ENCODE measurements at places on chromosomes 7 and 10. TPM values are rescaled to one million over a fixed set of nuclear protein-coding genes. Genes with fewer than 3 reads are reported as not detected.

- H3K27me3 ChIP-seq: no peaks in the 10 kb centered on the region
- no peak overlapping the region for H3K27ac ChIP-seq
- no peak for DNase-seq
- H3K4me1 ChIP-seq: no peaks in the 10 kb centered on the region
- H3K4me3 ChIP-seq: no peak overlapping the region
These were observed 24.4 kb downstream of the ASNS start for GRCh38 chr7:97847791-97848190.

DNA sequence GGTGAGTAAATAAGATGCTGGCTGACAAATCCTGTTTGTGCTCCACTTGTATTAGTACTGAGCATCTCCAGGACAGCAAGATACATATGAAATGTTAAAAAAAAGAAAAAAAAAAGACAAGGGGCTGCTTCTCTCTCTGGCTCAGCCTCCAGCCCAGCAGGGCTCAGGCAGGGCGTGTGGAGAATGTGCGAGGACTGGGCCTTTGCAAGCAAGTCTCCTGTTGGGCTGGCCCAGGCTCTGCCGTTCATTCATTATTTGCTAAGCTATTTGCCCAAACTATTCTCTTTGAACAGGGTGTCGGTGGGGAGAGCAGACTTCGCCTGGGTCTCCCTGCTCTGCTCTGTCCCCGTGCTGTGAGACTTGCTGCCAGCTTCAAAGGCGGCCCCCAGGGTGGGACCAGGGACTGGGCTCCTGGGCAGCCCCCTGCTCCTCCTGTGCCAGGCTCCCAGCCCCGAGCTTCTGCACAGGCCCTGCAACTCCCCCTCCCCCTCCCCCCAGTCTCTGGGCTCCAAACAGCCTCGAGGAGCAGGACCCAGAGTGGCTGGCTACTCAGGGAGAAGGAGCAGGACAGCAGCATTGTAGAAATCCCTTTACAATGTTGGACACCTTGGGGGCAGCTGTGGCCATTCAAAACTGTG is 25.6 kb upstream of the MGMT start:
- H3K27ac ChIP-seq: no peak overlapping the region
- H3K27me3 ChIP-seq: no peaks in the 10 kb centered on the region
- H3K36me3 ChIP-seq: no peaks in the 10 kb centered on the region
- no peak overlapping the region for H3K4me3 ChIP-seq
- no peak for DNase-seq
- H3K4me1 ChIP-seq: no peaks in the 10 kb centered on the region

DNA sequence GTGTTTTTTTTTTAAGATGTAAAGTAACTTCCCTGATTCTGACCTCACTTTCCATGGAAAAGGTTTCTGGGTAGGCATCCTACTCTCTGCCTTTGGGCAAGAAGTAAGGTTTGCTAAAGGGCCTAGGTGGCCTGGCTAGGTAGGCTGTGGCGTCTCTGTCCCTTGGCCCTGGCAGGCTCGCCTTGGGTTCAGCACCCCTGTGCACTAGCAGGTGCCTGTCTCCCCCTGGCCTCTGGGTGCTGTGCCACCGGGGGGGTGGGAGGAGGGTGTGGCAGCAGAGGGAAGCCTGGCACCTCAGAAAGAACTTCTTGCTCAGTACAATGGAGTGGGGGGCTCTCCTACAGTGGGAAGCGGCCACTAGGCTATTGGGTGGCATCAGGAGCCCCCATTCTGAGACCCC is 14.0 kb downstream of the TECPR1 start:
- no peak overlapping the region for H3K27ac ChIP-seq
- H3K36me3 ChIP-seq: no peaks in the 10 kb centered on the region
- no peaks in the 10 kb centered on the region for H3K27me3 ChIP-seq

- DNase-seq: no peak
- H3K36me3 ChIP-seq: no peaks in the 10 kb centered on the region
- no peaks in the 10 kb centered on the region for H3K4me1 ChIP-seq
These were observed 20.7 kb downstream of the NRAP start for GRCh38 chr10:113643183-113643582.

DNA sequence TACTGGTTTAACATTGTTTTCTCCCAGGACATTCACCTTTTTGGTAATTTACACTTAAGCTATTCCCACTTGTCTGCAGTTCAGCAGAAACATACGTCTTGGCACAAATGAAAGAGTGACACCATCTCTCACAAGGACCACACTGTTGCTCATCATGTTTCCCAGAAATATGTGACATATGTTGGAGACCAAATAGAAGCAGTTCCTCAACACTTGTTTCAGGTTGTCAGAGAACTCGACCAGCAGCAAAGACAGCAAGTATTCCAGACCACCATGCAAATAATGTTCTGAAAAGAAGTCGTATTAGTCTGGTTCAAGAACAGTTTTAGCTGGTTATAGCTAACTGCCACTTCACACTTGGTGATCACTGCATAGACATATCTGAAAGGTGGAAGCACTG is 81.3 kb upstream of the KLF6 start:
- H3K36me3 ChIP-seq: no peaks in the 10 kb centered on the region
- H3K4me1 ChIP-seq: no peaks in the 10 kb centered on the region
- no peak for DNase-seq
- no peaks in the 10 kb centered on the region for H3K27me3 ChIP-seq

DNA sequence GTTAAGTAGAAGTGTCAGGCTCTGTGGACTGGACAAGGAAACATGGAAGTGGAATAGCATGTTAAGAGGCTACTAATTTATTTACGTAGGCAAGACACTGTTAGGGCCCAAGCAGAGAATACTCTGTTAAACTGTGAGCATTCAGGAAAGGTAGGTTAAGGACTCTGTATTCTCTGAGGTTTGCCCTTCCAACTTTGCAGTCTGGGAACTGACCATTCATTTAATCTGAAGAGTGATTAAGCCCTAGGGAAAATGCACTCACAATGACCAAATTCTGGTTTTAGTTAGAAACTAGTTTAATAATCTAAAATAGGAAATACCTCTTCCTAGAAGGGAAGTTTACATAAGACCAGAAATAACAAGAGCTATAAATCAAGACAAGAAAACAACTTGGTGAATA is 266.6 kb downstream of the SUGCT start:
- no peak for DNase-seq
- H3K4me1 ChIP-seq: no peaks in the 10 kb centered on the region
- H3K4me3 ChIP-seq: no peak overlapping the region
- H3K27me3 ChIP-seq: no peaks in the 10 kb centered on the region
- H3K36me3 ChIP-seq: no peaks in the 10 kb centered on the region
- no peak overlapping the region for H3K27ac ChIP-seq

Gene LHFPL3
- total RNA-seq: not detected

Gene ABCA13
- total RNA-seq: under 0.01 TPM

Gene MINDY4
- 5.6 TPM for total RNA-seq

Gene HIPK2
- 31.8 TPM for total RNA-seq
